Nephron progenitor cell (in vitro differentiated cells): ENCODE measurements at places on chromosomes 2 and 18.
A peak's percentile ranks its signal among the peaks of the same experiment; 100 is the strongest.

GRCh38 chr18:73893880-73894279 lies 253.8 kb downstream of the FBXO15 start:
- no peak for DNase-seq

- no peak for DNase-seq
Measured at GRCh38 chr2:217031445-217031844, 171.6 kb upstream of the TNP1 start.

DNA sequence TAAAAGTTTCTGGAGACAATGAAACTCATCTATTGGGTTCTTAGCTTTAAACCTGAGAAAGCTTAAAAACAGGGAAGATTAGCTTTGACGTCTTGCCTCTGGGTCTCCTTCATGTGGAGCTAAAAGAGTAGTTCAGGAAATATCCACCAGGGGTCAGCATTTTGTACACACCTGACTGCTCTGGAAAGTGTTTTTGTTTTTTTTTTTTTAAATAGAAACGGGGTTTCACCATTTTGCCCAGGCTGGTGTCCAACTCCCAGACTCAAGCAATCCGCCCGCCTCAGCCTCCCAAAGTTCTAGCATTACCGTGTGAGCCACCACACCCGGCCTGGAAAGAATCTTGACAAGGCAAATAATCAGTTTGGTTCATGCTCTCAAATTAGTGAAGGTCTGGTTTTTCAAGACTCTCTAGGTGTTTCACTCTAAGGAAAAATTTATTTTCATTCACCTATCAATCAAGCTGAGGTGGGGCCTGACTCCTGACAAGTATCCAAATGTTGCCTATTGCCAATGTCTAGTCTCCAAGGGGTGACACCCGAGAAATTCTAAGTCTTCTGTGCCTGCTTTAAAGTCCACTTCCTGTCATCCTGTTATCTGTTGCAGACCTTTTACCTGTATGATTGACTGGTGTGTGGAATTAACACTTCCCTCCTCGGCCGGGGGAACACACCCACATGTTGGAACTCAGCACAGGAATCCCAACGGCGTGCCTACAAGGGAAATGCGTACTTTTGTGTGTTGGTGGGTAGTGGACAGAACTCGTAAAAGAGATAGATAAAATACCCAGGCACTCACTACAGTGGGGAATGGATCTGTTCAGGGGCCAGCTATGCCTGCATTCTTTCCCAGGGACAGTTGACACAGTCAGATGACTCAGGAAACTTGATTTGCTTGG lies 11.3 kb downstream of the IL1RN start:
- DNase-seq: peak; percentile 35

- DNase-seq: peak; percentile 0
Measured at GRCh38 chr2:10233131-10234012, 69.3 kb upstream of the HPCAL1 start.

DNA sequence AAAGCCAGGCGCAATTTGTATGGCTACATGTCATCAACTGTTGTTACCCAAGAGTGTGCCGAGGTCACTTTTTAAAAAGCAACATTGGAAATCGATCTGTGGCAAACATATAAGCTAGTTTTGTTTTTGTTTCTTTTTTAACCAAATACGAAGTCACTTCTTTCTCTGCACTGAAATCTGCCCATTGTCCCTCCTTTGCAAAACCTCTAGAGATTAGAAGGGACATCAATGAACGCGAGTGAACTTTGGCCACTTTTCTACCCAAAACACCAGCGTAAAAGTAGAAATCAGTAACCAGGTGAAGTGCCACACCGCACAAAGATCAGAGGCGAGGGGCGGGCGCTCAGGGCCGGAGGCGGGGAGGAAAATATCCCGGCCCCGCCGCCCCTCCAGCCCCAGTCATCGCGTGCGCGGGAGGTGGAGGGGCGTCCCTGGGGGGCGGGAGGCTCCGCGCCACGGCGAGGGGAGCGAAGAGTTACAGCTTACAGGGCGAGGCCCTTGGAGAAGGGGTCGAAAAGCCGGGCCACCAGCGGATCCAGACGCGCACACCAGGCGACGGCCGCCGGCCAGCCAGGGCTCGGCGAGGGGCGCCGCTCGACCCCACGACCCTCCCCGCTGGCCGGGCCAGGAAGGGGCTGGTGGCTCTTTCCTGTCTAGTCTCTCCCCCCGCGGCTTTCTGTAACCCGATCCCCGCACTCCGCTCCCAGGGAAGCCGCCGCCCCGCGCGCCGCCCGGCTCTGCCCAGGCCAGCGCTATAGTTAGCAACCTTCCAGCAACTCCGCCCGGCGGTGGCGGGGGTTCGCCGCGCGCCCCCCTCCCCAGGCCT lies 993 bp downstream of the RBMS1 start:
- peak; percentile 93 for DNase-seq

- no peak for DNase-seq
Measured at GRCh38 chr18:63878343-63878742, 9.2 kb upstream of the SERPINB2 start.

- DNase-seq: no peak
Measured at GRCh38 chr2:197209246-197209645, 101.3 kb downstream of the ANKRD44 start.

DNA sequence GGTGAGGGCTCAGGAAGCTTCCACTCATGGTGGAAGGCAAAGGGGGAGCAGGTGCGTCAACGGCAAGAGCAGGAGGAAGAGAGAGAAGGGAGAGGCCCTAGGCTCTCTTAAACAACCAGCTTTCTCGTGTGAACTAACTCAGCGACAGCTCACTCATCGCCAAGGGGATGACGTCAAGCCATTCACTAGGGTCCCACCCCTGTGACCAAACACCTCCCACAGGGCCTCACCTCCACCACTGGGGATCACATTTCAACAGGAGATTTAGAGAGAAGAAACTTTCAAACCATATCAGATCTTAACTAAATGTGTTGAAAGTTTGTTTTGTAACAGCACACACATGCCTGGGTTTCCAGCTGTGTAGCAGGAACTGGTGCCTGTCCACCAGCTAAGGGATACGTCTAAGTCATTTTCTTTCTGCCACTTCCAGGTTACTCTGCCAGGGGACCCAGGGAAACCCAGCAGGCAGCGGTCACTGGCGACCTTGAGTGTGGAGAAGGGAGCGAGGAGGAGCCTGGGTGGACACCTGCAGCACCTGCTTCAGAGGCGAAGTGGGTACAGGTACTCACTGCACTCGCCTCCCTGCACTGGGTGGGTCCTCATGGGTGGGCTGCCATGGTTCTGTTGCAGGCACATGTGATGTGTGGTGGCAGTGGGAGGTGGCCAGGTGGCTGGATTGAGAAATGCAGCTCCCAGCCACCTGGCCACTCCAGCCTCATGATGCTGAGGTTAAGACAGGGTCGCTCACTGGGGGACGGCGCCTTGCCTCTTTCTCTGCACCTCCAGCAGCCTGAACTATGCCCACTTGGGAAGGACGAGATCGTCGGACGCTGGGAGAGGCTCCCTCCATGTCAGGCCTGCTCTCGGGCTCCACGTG lies 8.4 kb upstream of the GPC1 start:
- peak; percentile 2 for DNase-seq

GRCh38 chr2:98917031-98917471 lies 19.0 kb downstream of the CRACDL start:
- DNase-seq: no peak

- no peak for DNase-seq
Measured at GRCh38 chr2:28348921-28349320, 43.7 kb upstream of the FOSL2 start.

DNA sequence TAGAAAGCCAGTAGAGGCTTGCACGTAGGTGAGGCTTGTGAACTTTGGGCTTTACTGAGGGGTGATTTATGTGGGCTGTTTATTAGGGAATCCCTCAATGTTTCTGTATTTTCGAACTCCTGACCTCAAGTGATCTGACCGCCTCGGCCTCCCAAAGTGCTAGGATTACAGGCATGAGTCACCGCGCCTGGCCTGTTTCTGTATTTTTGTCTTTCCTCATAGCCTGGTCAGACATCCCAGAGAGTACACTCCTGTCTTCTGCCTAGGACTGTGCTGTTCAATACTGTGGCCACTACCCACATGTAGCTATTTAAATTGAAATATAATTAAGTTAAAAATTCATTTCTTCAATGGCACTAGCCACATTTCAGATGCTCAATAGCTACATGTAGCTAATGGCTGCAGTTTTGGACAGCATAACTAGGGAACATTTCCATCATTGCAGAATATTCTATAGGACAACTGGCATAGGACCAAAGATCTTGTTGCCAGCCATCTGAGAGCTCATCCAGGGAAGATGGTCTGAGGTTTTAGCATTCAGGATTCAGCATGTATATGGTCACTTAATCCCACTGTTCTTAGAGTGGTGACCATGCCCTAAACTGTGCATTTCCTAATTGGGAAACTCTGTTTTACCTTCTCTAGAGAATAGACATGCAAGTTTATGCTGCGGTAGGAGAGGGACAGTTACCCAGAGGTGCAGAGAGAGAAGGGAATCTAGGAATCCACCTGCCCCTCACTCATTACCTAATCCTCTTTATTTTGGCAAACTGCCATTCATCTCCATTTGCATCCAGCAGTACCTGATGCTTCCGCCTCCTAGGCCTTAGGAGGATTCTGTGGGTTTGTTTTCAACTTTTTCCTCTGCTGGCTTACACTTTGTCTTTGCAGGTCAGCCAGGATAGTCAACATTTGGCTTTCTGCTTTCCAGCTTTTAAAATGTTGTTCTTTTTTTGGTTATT lies 64.4 kb downstream of the LCLAT1 start:
- peak; percentile 8 for DNase-seq

DNA sequence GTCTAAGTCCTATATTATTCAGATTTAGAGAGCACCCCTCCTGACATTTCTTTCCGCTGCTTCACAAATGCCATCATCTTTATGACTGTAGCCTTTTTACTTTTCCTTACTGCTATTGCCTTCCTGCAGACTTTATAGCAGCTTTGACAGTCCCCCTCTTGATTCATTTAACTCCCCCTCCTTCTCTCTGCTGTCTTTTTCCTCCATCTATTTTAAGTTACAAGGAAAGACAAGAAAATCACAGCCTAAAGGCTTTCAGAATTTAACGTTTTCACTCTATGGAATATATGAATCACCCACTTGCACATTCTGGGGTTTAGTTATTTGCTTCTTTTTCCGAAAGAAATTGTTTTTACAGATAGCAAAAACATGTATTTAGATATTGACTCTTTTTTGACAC lies 183.4 kb upstream of the SETBP1 start:
- no peak for DNase-seq

- no peak for DNase-seq
Measured at GRCh38 chr2:196315388-196316049, 144.1 kb upstream of the STK17B start.

- no peak for DNase-seq
Measured at GRCh38 chr2:43388371-43388770, 162.0 kb upstream of the ZFP36L2 start.

DNA sequence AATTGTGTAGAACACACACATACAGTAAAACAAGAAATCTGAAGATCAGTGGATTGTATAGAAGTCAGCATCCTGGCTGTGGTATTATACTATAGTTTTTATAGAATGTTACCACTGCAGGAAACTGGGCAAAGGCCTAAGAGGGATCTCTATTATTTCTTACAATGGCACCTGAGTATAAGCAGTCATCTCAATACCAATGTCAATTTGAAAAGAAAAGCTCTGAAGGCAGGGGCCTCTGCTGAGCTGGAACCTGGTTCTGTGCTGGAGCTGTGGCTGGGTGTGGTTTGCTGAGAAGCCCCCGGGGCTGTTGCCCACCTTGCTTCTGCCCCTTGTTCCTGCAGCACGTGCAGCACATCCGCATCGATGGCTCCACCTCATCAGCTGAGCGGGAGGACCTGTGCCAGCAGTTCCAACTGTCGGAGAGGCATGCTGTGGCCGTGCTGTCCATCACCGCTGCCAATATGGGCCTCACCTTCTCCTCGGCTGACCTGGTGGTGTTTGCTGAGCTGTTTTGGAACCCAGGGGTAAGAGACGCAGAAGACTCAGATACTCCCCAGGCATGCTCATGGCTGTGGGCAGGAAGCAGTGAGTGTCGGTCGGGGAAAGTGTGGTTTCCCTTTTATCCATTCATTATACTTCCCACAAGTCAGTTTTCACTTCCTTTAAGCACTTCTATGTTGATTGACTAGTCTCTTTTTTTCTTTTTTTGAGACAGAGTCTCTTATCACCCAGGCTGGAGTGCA lies 23.5 kb upstream of the RPL37A start:
- DNase-seq: no peak

DNA sequence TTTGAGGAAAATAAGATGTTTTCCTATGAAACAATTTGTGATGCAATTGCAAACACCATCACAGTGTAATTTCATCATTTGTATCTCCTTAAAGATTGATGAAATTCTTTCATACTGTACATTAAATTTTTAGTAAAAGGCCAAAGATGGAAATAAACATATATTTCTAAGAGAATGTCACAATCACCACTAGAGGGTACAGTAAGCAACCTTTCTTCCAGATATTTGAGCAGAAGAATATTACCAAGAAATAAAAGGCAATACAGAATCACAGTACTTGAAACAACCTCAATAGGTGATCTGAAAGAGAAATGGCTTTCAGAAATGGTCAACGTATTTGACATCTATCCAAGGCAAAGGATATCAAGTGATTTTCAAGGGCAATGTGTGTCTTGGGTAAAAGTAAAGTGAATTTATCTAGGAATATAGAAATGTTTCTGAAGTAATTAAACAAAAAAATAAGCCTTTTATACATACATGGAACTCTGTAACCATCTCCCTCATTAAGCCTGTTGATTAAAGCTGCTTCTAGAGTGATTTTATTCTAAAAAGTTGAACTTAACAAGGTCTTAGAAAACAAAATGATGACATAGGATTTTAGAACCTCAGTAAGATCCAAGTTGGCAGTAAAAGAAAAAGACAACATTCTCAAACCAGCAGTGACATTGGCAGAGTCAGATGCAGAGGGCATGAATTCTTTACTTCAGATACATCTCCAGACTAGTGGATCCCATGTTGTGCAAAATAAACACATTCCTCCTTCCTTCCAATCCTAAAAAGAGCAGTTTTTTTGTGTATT lies 90.3 kb upstream of the SESTD1 start:
- no peak for DNase-seq

DNA sequence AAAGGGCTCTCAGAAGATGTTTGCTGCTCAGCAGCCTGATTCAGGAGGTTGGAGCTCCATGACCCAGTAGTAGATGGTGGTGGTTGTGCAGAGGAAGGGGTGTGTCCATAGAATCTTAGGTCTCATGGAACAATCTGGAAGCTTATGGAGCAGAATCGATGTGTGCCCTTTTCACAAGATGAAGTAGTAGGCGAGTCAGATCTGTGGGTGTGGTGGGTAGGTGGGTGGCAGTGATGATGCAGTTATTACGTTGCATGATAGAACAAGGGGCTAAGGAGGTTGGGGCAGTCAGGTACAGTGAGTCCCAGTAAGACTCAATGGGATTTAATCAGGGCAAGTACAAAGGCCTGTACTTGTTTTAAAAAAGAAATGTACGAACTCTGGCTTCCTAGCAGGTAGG lies 9.1 kb downstream of the TET3 start:
- DNase-seq: no peak

GRCh38 chr18:59910967-59911366 lies 11.2 kb downstream of the PMAIP1 start:
- no peak for DNase-seq

DNA sequence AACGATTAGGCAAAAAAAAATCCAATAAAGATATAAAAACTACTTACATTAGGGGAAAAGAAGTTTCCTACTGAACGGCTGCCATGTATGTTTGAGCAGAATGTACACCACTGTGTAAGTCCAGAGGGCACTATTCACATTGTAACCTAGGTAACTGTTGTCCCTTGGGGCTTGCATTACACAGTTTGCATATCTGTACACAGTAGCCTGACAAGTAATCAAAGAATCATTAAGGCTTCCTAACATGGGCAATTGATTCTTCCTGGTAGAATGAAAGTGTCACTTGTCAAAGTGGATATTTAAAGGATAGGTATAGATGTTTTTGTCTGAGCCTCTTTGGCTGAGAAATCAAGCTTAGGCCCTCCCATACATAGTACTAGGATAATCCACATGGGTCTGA lies 39.1 kb downstream of the PLEK start:
- DNase-seq: no peak

- no peak for DNase-seq
Measured at GRCh38 chr2:120177973-120178372, 45.2 kb downstream of the TMEM185B start.
